T-helper 2 cell treated with Interferon-gamma antibody and Interleukin-4, amounts not matched to agents 5 μg/mL and 100 μg/mL, for 36 hours (primary cell): ENCODE measurements at places on chromosomes 1 and 21.

DNA sequence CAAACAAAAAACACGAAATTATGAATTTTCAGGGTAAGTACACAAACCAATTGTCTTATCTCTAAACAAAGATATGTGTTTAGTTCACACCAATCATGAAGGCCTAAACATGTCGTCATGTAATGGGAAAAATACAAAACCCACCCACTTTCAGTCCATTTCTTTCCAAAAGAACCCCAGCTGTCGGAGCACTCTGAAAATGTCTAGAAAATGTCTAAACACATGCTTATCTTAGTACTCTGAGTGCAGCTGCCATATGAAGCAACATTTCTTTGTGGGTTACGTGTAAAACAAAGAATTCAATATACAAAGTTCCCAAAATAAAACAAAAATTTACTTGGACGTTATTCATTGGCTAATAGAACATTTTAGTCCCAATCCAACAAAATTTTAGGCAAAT lies 22.7 kb downstream of the SERBP1 start:
- no peak for DNase-seq

DNA sequence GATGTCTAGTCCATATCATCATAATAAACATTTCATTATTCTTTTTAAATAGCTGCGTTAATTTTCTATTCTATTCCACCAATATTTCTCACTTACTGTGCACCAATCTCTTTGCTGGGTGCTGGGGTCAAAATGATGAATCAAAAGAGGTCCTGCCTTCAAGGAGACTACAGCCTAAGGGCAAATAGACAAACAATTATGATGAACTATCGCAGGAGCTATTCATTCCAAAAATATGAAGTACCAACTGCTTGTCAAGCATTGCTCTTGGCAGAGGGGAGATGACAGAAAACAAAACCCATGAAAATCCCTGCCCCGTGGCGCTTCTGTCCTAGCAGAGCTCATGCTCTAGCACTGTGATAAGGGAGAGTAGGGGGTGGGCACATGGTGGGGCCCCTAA lies 28.8 kb upstream of the SLC26A9 start:
- no peak for DNase-seq

DNA sequence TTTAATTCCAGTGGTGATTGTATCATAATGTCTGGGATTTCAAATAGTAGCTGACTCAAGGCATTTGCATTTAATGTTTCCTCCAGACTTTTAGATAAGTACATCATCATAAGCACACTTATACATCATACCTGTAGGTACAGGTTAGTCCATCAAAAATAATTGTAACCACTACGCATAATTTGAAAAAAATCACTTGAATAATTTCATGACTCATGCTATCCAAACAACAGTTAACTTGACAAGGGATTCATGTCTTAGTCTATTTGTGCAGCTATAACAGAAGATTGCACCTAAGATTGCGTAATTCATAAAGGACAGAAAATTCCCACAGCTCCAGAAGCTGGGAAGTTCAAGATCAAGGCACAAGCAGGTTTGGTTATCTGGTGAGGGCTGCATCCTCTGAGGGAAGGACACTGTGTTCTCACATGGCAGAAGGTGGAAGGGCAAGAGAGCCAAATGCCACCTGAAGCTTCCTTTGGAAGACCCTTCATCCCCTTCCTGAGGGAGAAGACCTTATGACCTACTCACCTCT lies 801.7 kb upstream of the BRINP3 start:
- DNase-seq, result no peak

- DNase-seq, result no peak
These were observed 27.0 kb upstream of the NPL start for GRCh38 chr1:182762536-182762935.

DNA sequence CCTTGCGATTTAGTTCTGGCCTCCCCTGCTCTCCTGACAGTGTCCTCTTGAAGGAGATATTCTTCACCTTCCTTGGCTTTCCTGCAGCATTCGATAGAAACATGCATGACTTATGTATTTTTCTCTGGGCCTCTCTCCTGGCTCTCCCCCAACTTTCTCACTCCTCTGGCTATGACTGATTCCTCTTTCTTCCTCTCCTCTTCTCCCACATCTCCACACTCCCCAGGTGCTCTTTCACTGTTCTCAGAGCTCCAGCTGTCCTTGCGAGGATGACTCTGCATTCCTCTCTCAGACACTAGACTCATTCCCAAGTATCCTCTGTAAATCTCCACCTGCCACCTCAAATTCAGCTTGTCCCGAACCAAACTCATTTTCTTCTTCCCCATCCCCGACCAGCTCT lies 18.0 kb downstream of the LRRC42 start:
- no peak for DNase-seq

DNA sequence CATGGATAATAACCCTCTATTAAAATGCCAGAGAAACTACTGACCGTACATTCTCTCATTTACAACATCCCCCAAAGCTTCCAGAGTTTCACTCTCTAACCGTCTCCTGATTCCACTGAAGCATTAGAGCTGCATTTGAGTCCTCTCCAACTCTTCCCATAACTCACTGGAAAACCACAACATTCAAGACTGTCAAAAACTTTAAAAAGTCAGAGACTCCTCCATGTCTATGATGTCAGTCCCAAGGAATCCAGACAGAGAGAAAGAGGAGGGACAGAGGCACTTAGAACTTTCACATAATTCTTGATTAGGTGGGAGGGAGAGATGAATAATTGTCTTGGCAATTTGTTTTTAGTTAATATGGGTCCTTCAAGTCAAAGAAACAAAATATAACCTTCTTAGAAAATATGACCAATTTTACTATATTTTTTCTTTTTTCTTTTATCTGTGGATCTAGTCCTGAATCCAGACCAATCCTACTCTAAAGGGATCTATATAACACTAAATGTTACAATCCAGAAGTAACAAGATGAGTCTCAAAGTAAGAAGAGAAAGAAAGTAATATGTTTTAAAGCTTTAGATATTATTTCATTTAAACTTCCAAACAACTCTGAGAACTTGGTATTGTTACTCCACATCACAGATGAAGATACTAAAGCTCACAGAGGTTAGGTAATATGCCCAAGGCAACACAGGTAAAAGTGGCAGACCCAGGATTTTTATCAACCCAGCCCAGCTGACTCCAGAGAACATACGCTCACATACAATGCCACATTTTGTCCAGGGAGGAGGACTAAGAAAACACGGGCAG lies 23.8 kb downstream of the OTUD7B start:
- no peak for DNase-seq

- DNase-seq, result no peak
These were observed 67.3 kb downstream of the NOS1AP start for GRCh38 chr1:162136760-162137159.

DNA sequence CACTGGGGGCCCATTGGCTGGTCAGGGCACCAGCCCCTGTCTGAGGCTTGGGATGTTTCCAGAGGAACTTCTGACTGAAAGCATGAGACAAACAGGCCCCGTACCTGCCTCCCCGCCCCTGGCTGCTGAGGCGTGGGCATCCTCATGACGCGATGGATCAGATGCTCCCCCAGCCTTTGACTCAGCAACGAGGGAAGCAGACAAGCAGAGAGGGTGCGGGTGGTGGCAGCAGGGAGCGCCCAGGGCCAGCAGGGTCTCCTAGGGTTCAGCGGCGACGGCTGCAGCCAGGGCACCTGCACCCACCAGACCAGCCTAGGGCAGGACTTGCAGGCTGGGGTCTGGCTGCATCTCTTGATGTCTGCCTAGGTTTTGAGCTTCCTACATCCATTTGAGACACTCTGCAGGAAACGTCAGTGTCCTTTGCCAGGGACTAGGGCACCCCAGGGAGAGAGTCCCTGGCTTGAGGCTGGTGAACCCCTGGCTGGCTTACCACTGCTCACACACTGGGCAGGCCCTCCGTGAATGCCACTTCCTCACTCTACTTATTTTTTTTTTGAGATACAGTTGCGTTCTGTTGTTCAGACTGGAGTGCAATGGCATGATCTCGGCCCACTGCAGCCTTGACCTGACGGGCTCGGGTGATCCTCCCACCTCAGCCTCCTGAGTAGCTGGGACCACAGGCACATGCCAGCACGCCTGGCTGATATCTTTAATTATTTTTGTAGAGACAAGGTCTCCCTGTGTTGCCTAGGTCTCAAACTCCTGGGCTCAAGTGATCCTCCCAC lies 63.3 kb downstream of the DHRS3 start:
- DNase-seq, result no peak

GRCh38 chr1:36524359-36525062 lies 41.8 kb upstream of the CSF3R start:
- no peak for DNase-seq

GRCh38 chr1:116254776-116255175 lies 118.3 kb upstream of the ATP1A1 start:
- DNase-seq, result no peak

DNA sequence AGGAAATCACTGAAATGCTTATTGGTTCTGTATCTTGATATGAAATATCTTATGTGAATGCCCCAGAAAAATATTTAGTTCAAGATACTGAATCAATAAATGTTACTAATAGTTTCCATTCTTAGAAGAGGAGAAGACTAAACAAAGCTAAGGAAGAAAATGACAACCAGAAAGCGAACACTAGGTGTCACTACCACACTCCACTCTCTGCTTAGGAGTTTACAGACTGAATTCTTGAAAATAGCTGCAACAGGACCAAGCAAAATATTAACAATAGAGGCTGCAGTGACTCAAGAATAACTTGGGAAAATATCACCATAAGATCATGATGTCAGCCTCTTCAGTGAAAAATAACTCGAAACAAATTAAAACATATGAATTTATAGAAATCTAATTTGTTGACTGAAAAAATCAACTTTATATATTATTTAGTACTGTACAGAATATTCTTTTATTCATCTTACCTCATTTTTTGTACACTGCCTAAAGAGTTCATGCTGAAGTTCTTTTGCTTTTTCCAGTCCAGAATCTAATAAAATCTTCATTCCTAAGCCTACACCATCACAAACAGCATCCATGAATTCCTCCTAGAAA lies 61.6 kb downstream of the KIF14 start:
- no peak for DNase-seq

- DNase-seq, result no peak
These were observed 105.6 kb upstream of the PLXNA2 start for GRCh38 chr1:208349694-208350330.
